CD4-positive, alpha-beta T cell treated with Interleukin-4 for 4 hours (primary cell): ENCODE measurements at places on chromosomes 12 and 14.

- DNase-seq, result no peak
These were observed 53.5 kb downstream of the ANO6 start for GRCh38 chr12:45269412-45269751.

GRCh38 chr12:69497308-69498026 lies 27.3 kb downstream of the FRS2 start:
- DNase-seq, result no peak

DNA sequence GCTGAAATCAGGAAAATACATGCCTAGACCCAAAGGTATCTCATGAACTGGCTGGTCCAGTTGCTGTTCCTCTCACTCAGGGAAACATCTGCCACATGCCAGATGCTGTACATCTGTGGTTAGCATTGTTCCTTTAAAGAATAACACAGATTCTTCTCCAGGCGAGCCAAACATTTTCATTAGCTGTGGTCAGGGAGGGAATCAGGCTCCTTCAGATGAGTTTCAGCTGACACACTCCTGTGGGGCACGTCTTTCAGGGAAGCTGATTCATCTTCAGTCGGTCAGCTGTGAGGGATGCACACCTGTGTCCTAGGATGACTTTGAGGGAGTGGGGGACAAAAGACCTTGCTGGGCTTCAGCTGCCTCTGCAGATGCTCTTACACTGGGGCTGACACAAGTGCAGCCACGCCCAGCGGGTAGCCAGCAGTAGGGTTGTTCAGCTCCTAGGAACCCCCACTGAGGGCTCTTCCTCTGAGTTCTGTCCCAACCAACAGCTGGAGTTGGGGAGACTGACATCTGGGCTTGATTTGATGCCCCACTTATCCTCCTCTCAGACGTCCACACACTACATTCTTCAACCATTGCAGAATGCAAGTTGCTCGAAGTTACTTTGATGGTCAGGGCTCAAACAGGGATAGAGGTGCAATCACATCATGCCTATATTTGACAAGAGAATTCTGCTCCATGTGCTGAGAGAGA lies 155.0 kb downstream of the NUAK1 start:
- no peak for DNase-seq

DNA sequence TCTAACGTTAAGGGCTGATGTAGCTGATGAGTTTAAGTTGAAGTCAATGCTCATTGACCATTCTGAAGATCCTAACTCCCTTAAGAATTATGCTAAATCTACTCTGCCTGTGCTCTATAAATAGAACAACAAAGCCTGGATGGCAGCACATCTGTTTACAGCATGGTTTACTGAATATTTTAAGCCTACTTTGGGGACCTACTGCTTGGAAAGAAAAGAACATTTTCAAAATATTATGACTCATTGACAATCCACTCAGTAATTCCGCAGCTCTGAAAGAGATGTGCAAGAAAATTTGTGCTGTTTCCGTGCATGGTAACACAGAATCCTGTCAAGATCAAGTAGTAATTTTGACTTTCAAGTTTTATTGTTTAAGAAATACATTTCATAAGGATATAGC lies 35.0 kb upstream of the NAV3 start:
- no peak for DNase-seq

- DNase-seq, result no peak
These were observed 21.7 kb downstream of the PRORP start for GRCh38 chr14:35144029-35144428.

DNA sequence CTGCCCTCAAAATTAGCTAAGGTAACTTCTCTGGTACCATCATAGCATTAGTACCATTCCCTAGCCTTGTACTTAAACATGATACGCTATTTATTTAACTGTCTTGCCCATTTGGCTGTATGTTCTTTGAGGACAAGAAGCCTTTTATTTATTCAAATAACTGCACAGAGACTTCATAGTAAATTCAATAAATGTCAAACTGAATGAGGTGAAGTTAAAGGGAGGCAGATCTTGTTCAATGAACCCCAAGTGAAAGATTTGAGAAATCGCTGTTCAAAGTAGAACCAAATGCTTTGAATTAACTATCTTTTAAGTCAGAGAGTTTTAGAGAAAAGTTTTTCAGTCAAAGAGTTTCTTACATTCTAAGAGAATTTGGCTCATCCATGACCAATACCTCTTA lies 203.6 kb downstream of the GXYLT1 start:
- no peak for DNase-seq

GRCh38 chr12:117692512-117692911 lies 276.3 kb downstream of the KSR2 start:
- DNase-seq, result no peak

DNA sequence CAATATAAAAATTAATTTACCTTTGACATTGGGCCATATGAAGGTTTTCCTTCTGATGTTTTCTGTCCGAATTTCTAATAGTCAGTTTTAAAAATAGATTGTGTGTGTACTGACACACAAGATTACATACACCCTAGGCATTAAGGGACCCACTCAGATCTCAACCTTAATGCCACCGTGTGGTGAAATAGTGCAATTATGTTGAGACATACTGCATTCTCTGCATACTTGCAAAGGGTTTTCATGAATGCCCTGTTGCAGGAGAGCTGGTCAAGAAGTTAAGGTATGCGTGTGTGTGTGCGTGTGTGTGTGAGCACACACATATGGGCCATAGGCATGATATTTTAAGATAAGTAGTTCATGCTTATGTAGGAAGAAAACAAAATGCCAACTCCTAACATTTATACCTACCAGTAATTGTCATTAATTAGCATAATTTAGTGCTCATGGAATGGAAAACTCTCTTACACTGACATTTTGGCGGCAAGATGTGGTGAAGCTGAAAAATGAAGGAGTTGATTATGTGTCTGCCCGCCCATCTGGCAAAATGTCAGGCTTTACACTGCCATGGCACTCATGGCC lies 58.8 kb downstream of the PIK3C2G start:
- DNase-seq, result no peak

- peak; percentile 92 for DNase-seq
These were observed 538 bp upstream of the GABARAPL1 start for GRCh38 chr12:10211940-10212738.

DNA sequence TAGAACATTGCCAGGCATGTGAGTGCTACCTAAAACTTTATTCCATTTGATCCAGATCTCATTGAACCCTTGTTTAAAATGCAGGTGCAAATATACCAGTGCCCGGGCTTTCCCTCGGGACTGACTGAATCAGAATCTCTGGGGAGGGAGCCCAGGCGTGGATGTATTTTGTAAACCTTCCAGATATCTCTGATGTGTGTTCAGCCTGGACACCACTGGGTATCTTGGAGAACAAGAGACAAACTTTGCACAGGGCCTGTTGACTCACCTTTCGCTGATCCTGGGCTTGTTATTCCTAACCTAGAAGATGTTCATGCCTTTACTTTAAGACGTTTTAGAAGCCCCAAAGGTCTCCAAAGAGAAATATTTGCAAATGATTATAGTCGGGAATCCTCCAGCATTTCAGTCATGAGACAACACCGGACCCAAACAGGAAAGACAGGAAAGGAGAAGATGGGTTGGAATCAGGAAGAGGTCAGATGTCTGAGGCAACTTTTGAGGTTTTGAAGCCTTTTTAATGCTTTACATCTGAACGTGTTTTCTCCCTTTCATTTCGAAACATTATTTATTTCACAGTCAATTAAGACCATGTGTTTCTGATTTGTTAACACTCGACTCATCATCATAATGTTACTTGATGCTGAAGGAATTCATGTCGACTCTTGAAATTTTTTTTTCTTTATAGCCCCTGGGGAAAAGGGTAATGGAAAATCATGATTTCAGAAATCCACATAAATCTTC lies 118.6 kb downstream of the PLXNC1 start:
- no peak for DNase-seq

- DNase-seq, result no peak
These were observed 8.8 kb downstream of the SERPINA1 start for GRCh38 chr14:94379291-94380224.

DNA sequence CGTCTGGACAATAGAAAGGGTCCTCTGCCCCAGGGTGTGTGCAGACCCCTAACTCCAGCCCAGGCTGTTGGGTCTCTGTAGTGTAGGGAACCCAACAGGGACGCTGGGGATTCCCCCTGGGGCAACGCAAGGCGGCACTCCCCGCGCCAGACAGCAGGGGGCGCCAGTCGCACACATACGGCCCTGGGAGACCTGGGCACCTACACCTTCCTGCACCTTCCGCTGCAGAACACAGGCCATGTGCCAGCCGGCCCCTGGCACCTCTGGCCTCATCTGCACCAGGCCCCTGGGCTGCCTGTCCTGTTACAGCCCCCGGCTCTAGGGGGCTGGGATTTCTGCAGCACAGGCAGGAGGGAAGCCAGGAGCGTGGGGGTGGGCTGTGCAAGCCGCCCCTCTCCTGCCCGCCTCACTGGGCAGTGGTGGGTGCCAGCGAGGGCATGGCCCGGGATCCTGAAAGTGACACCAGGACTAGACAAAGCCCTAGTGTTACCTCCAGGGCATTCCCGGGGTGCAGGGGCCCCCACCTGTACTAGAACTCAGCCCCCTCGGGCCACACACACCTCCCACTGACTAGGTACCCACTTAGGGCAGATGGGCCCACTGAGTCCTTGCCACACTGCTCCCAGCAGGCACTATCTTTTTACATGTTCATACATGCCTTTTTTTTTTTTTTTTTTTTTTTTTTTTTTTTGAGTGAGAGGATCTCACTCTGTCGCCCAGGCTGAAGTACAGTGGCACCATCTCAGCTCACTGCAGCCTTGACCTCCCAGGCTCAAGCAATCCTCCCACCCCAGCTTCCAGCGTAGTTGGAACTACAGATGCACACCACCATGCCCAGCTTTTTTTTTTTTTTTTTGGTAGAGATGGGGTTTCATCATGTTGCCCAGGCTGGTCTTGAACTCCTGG lies 37.5 kb downstream of the CCNK start:
- peak; percentile 71 for DNase-seq

DNA sequence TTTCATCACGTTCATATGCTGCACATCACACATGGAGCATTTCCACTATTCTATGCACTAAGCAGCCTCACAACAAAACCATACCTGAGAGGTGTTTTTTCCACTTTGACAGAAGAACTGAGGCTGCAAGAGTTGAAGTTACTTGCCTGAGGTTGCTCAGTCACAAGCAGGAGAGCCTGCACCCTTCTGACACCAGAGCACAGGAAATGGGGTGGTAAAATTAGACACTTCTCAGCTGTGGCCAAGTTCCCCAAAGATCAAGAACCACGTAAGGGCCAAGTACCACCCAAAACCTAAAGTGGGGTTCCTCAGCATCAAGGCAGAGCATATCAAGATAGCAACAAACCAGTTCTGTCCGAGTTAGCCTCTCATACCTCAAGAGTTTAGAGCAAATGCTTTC lies 185.8 kb downstream of the CAPZA3 start:
- no peak for DNase-seq

GRCh38 chr14:103137689-103138300 lies 14.5 kb downstream of the TNFAIP2 start:
- no peak for DNase-seq

GRCh38 chr12:109775172-109775881 lies 57.9 kb downstream of the TRPV4 start:
- peak; percentile 55 for DNase-seq

- DNase-seq, result no peak
These were observed 41.4 kb upstream of the FGF6 start for GRCh38 chr12:4486980-4487379.

- DNase-seq, result no peak
These were observed 72.1 kb downstream of the SPRING1 start for GRCh38 chr12:116665666-116666304.

DNA sequence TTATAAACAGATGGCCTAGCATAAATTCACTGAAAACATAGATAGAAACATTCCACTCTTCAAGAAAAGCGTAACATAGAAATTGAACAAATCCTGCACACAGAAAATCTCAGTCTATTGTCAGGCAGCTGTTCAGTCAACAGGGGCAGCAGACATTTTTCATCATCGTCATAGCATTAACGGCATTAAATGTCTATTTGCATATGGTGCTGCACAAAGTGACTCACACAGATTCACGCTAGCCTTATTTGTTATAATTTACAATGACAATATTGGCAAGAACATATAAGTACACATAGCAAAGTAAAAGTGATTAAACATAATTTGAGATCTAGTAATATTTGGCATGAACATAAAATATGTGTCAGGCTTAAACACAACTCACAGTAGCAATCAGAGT lies 95.7 kb downstream of the CEP128 start:
- DNase-seq, result no peak

GRCh38 chr12:98483621-98484503 lies 31.5 kb upstream of the TMPO start:
- no peak for DNase-seq

DNA sequence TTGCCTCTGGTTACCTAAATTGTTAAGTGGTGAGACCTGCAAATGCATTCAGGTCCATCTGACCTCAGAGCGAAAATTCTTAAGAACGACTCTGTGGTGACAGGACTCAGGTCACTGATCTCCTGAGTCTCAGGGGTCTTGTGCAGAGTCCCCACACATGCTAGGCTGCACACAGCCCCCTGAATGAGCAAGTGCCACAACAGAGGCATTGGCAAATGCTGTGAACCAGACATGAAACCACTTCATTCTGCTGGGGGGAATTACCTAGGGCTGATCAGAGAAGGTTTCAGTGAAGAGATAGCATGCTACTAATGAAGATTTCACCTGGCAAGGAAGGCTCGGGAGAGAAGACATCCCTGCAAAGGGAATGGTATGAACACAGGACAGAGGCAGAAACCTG lies 281.6 kb downstream of the ITPR2 start:
- no peak for DNase-seq

DNA sequence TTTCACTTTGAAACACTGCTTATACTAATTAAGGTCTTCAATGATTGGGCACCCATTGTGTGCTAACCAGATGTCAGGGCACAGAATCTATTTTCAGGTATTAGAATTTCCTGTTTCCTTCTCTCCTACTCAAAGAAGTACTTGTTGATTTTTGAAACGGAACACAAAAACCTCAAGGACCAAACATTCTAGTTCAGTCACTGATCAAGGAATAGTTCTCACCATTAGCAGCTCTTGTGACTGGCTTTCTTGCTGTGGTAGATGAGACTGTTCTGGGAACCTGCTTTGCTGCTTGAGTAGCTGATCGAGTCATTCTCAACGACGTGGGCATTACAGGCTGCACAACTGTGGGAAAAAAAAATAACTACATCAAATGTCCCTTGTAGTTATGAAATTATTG lies 11.0 kb downstream of the DLGAP5 start:
- DNase-seq, result peak; percentile 10

DNA sequence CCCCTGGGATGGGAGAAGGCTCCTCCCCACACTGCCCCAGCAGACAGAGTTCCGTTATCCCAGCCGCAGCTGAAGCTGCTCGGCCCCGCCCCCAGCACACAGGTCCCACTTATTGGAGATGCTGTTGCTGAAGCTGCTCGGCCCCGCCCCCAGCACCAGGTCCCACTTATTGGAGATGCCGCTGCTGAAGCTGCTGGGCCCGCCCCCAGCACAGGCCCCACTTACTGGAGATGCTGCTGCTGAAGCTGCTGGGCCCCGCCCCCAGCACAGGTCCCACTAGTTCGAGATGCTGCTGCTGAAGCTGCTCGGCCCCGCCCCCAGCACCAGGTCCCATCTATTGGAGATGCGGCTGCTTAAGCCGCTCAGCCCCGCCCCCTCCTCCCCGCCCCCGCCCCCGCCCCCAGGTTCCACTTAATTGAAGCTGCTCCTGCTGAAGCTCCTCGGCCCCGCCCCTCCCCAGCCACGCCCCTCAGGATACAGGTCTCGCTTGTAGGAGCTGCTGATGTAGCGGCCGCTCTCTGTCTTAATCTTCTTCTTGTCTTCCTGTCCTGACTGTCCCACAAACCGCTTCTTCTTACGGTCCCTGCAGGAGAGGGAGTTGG lies 12.0 kb downstream of the CFAP73 start:
- no peak for DNase-seq
